ENCODE measurements at places on chromosomes 5 and 9.

DNA sequence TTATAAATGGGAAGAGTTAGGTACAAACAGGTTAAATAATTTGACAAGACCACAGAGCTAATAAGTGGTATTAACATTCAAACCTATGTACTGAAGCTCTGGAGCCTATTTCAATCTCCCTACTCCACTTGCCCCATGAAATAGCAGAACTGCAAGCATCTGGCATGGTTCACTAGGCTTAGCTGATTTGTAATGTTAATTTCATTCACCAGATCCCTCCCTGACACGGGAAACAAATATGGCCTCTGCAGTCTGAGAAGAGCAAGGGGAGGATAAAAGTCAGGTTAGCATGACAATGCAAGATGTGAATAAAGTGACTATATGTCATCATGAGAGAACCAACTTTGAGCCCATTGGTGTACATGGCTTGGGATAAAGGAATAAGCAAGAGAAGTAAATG, 428.8 kb downstream of the BRINP1 start:
- no peak for DNase-seq

DNA sequence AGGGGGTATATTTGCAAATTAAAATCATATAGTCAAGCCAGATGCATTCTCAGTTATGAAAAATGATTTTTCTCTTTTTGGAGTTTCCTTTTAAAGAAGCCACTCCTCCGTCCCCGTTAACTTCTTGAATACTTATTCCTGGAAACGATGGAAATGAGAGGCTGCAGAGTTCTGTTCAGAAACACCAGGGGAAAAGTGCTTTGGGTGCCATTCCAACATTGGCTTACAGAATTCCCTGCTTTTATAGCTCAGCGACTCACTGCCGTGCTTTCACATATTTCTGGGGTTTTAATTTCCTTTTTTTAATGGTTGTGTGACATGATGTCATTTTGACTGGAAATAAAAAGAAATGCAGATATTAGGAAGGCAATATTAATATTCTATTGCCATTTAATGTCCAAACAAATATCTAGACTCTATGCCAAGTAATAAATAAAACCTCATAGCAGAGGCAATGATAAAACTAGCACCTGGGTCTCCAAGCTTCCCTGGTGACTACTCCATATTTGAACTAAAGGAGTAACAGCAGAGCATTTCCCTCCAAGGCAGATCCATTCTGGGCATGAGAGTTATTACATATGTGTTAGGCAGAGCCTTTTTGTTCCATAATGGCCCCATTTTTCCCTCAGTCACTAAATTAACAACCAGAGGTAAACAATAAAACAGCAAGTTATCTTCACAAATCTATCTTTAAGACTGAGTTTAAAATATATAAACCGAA, 363.4 kb downstream of the EBF1 start:
- DNase-seq, result no peak

- DNase-seq, result no peak
Measured at GRCh38 chr5:101009758-101010519, 106.9 kb upstream of the ST8SIA4 start.

- no peak for DNase-seq
Measured at GRCh38 chr9:86754581-86755560, 192.4 kb downstream of the GAS1 start.

DNA sequence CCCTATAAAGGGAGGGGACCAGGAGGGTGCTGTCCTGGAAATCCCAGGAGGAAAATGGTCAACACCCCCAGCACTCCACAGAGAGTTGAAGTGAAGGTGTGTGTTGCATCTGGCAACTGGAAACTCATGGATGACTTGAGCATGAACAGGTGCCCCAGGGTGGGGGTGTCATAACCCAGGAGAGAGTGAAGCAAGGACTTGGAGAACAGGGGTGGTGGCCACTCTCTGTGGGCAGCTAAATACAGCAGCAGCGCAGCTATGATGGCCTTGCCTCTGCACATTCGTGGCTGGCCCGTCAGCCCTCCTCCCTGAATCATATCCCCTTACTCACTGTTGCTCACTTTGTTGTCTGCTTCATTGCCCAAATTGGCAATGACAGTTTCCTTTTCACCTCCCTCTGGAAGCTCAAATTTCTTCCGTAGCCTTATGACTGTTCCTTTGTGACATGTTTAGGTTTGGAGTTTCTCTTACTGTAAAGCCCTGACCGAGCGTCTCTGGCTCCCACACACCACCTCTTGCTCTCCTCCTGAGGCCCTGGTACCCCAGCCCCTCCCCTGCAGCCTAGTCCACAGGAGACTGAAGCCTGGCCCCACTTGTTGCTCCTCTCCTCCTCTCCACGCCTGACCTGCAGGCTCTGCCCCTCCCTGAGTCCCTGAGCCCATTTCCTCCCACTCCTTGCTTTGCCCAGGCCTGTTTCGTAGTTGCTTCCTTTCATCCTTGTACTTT, 185.8 kb downstream of the CD180 start:
- no peak for DNase-seq

DNA sequence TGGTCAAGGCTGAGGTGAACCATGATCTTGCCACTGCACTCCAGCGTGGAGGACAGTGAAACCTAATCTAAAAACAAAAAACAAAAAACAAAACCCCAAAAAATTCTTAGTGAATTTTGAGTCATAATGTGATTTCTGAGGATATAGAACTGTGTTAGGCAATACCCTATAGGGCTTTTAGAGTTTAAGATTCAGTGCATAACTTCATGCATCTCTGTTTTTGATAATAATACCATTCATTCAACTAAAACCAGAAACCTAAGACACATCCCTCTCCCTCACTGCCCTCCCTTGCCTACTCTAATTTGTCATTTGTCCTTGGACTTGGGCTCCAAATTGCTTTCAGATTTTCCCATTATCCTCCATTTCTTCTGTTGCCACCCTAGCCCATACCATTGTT, 405.7 kb upstream of the EDIL3 start:
- no peak for DNase-seq

GRCh38 chr5:170554521-170555267, 50.9 kb downstream of the KCNIP1 start:
- DNase-seq, result no peak

DNA sequence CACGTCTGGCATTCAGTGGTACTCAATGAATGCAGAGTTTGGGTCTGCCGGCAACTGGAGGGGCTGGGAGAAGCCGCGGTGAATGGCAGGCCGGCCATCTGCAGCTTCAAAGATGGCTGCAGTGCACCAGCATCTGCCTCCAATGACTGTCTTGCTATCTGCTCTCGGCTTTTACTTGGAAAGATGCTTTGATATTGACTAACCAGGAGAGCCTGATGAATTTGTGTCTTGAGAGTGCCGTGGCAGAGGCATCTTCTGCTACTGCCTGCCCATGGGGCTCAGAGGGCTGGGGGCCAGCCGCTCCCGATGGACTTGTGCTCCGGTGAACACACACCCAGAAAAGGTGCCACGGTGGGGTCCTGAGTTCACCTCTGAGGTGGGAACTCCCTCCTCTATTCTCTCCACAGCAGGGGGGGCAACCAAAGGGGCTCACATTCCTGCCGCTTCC, 164.5 kb downstream of the COL23A1 start:
- DNase-seq, result no peak

- DNase-seq, result peak; percentile 81
Measured at GRCh38 chr9:137034709-137035506, 3.0 kb upstream of the FUT7 start.

- no peak for DNase-seq
Measured at GRCh38 chr9:5988265-5988664, 27.2 kb downstream of the RANBP6 start.

GRCh38 chr9:80188579-80188978, 616.8 kb downstream of the TLE4 start:
- DNase-seq, result no peak
